Cortex of kidney (tissue), 1 donor: ENCODE measurements at places on chromosomes 7 and 10.

DNA sequence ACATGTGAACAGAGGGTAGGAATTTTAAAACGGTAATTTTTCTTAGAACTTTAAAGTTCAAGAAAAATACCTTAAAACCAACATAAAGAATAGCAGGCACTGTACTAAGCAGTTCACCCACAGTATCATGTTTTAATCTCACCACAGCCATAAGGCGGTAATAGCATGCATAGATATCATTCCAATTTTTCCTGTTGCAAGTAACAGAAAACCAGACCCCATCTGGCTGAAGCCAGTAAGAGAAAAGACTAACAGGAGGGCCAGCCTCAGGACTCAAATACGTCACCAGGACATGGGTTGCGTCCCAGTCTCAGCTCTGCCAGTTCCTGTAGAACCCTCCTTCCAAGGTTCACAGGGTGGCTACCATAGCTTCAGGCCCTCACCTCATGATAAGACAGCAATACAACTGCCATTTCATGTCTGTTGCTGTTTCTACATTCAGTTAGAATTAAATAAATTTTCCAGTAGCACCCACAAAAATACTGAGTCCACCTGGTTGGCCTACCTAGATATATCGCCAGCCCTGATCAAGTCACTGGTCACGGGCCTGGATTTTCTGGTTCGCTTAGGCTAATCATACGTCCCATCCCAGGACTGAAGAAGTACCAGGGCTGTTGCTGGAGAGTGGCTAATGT is 2.0 kb upstream of the RNF32 start:
- DNase-seq = no peak

- DNase-seq = no peak
Measured at GRCh38 chr10:84348860-84349259, 20.5 kb downstream of the CCSER2 start.

- no peak for DNase-seq
Measured at GRCh38 chr10:59505926-59506325, 143.6 kb upstream of the FAM13C start.

- DNase-seq = no peak
Measured at GRCh38 chr7:66609176-66609575, 19.5 kb upstream of the KCTD7 start.

DNA sequence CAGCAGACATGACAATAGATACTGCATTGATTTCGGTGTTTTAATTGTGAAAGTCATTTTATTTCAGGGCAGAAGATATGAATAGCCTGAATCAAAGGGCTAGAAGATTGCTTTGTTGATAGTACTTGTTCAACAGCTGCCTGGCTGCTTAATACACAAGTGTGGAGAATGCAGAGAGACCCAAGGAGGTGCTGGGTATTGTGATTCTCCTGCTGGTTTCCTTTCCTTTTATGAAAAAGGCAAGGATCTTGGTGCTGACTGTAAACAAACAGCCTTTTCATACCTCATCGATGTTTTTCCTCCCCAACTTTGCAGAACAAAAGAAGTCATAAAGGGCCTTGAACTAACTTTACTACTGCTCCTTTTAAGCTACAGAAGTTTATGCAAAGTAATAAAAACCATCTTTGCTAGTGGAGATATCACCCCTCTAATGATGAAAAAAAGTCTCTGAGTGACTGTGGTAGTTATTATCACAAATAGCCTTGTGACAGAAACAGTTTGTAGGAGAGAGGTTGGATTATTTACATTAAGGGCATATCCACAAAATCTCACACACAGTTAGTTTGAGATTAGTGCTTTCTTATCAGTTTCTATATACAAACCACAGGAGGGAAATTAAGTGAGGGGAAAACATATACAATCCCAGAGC is 800.0 kb downstream of the LRMDA start:
- DNase-seq = no peak

DNA sequence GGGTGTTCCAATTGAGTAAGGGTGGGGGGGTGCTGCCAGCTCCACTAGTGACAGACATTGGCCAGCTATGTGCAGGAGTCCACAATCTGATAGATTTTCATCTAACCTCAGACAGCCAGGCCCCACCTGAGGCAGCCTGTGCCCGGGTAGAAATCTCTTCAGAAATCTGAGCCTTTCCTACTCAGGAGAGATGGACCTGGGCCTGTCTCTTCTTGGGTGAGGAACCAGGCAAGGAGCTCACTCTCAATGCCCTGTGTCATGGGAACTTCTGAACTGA is 86.9 kb downstream of the UBE2H start:
- no peak for DNase-seq

DNA sequence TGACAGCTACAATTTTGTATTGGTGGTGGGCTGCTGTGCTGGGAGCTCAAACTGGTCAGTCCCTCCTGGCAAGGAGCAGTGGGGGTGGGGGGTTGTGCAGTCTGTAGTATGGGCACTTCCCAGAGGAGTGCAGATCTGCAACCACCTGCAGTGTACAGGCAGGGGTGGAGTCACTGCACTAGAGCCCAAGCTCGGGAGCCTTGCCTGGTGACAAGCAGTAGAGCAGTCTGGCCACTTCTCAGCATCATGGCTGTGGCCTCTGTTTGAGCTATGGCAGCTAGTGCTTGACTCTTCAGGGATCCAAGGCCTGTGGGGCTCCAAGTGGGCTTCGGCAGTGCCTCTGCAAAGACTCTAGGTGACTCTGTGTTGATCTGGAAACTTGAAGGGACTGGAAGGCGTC is 585.1 kb upstream of the GRM3 start:
- DNase-seq = no peak

DNA sequence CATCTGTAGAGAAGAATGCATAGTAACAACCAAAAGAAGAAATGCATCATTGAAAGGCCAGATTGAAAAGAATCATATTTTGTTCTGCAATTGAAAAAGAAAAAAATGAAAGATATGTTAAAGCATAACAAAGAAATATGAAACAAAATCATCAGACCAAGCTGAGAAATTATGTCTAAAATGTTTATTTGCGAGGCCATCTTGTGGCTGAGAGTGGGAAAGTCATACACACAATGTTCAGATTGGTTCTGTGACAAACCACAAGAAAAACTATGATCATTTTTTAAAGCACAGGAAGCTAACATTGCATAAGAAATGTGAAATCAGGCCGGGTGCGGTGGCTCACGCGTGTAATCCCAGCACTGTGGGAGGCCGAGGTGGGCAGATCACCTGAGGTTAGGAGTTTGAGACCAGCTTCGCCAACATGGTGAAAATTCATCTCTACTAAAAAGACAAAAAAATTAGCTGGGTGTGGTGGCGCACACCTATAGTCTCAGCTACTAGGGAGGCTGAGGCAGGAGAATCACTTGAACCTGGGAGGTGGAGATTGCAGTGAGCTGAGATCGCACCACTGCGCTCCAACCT is 36.6 kb downstream of the ABCB5 start:
- no peak for DNase-seq

DNA sequence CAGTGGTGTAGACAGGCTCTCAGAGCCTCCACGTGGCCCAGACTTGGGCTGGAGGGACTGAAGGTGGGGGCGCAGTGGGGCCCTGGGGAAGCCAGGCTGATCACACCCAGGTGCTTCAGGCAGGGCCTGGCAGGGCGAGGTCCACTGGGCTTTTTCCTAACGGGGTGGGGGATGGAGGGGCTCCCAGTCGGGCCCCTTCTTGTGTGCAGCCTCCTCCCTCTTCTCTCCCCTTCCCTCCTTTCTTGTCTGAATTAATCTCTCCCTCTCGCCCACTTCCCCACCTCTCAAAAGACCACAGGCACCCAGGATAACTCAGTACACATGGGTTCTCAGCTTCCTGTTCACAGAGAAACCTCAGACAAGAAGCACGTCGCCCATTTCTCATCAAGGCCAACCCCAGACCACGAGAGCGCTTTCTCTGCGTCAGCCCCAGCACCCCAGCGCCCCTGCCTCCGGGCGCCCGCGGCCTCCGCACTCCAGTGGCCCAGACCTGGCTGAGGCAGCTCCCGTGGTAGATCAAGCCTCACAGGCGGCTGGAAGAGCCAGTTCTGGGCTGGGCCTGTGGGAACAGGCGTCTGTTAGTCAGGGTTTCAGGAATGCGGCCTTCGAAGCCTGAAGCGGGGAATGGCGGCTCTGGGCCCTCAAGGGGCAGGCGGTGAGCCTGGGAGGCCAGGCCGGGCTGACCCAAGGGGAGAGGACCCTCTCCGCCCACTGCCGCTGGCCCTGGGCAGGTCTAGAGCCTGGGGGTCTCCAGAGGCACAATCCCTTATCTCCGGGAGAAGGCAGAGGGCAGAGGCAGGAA is 50.6 kb downstream of the PWWP2B start:
- no peak for DNase-seq

- no peak for DNase-seq
Measured at GRCh38 chr7:38671911-38672905, 41.0 kb upstream of the AMPH start.

- DNase-seq = no peak
Measured at GRCh38 chr7:69761290-69761922, 163.1 kb downstream of the AUTS2 start.

DNA sequence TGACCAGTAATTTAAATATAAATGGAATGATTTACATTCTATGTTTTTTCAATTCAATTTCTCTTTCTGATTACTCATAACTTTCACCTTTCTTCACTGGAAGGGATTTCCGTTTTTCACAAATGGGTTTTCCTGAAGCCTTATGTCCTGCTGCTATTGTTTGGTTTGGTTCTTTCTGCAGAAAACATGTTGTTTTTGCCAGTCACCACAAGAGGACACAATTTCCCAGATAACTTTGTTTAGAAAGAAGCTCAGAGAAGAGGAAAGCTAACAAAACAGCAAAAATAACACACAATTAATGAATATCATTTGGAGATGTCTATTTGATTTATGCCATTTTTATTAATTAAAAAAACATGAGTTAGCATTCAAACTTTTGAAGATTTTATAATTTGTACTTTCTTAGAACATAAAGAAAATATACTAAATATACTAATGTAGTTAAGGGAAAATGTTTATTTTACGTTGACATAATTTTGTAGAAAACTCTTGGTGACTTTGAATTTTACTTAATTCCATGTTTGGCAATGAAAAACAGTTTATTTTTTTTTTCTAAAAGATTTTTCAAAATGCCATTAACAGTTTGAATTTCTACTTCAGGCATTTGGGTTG is 4.6 kb upstream of the TWIST1 start:
- DNase-seq = no peak

GRCh38 chr7:117448655-117449054 is 21.4 kb upstream of the ASZ1 start:
- DNase-seq = no peak

DNA sequence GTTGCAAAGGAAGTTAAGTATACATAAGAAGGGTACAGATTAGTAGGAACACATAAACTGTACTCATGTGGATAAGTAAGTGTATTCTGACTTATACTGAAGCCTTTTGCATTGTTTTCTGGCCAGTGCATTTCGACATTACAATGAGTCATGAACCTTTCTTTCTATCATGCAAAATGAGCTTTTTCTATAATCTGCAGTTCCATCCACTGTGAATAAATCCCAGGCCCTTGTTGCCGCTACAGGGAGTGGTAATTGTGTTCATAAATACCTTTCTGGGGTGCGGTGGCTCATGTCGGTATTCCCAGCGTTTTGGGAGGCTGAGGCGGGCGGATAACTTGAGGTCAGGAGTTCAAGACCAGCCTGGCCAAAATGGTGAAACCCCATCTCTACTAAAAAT is 858.3 kb downstream of the GRM8 start:
- DNase-seq = no peak

GRCh38 chr7:149846436-149847046 is 8.4 kb downstream of the ZNF862 start:
- no peak for DNase-seq

GRCh38 chr7:54541669-54542625 is at the start of gene VSTM2A:
Gene VSTM2A (plus strand): TSS chr7:54542375. CDS start chr7:54542731, 356 bp downstream.
- no peak for DNase-seq

- no peak for DNase-seq
Measured at GRCh38 chr10:61099756-61100155, 155.8 kb upstream of the RHOBTB1 start.

GRCh38 chr10:25052012-25052411 is 35.6 kb downstream of the THNSL1 start:
- no peak for DNase-seq

DNA sequence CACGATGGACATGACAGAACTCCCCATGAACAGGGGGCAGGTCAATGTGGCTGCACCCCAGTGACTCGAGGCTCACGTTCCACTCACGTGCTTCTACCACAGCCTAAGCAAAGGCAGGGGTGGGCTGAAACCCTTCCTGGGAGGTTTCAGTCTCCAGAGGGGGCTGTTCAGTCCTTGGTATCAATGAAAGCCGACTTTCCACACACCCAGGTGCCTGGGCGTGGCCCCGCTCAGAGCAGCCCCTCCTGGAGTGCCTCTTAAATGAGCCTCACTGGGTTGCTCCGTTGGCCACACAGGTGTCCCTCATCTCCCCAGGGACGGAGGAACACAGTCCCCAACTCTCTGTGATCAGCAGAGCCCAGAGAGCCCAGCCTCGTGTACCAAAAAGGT is 90.5 kb upstream of the PDGFA start:
- DNase-seq = no peak

DNA sequence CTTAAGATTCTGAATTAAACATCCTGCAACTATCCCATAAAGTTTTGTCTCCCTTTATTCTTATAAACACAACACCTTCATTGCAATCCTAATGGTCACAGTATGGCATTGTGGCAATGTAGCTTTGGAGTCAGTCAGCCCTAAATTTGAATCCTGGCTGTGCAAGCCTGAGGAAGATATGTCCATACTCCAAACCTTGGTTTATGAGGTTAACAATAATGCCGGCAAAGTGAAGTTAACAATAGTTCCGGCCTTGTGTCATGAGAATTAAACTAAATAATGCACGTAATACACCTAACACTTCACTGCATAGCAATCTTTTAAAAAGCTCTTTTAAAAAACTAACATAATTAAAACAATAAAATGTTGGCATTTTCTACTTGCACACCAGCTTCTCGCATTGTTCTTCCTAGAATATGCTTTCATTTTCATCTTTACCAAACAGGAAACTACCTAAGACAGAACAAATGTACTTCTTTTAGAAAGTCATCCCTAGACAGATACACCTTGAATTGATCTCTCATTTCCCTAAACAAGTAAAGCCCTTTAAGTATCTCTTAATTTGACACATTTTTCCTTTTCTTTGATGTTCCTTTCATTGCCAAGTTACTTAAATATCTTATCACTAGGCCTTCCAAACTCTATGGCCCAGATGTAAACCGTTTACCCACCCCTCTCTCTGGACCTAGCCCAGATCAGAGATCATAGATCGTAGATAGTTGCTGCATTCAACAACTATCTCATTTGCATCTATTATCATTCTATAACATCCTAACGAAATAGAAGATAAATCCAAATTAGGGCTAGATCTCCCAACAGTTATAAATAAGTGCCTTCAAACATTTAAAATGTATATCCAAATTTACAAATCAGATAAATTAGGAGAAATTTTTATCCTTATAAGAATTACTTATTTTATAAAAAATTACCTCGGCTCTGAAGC is 66.7 kb downstream of the CREB3L2 start:
- DNase-seq = no peak
